HCT116 (cell line): ENCODE measurements at places on chromosomes 16 and 17.

DNA sequence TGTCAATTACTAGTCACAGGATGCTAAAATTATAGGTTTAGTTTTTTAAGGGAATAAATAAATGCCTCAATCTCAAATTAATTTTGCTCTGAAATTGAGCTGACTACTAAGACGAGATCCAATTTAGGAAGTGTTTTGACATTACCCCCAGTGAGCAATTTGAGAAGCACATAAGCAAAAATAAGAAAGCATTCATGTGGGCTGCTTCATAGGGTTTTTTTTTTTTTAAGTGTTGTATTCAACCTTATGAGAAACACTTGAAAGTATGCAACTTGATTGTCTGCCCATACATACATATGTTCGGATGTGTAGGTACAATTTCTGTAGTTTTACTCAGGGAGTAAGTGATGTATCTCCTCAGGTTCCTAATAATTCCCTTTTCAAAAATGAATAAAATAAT is 77.6 kb downstream of the PRKCA start:
- no peak for DNase-seq

DNA sequence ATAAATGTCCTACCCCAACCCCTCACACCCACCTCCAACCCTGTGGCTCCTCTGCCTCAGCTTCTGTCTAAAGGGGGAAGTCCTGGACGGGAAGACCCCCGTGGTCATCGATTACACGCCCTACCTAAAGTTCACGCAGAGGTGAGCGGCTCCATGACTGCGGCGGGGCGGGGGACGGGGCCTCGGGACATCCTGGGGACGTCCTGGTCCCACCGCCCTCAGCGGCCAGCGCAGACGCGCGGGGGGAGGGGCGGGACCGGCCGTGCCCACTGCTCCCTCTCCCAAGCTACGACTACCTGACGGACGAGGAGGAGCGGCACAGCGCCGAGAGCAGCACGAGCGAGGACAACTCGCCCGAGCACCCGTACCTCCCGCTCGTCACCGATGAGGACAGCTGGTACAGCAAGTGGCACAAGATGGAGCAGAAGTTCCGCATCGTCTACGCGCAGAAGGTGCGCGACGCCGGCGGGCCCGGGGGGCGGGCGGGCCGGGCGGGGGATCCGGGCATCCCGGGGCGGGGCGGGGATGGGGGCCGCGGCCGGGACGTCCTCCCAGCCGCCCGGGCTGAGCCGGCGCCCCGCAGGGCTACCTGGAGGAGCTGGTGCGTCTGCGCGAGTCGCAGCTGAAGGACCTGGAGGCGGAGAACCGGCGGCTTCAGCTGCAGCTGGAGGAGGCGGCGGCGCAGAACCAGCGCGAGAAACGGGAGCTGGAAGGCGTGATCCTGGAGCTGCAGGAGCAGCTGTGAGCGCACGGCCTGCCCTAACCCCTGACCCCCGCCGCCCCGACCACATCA is 6.7 kb downstream of the RUNDC3A start:
- DNase-seq = no peak

- DNase-seq = no peak
Observed at GRCh38 chr16:66587881-66588600, 8.8 kb downstream of the CMTM2 start.

- no peak for DNase-seq
Observed at GRCh38 chr17:65931246-65932149, 260.4 kb downstream of the CEP112 start.

- DNase-seq = no peak
Observed at GRCh38 chr17:75272848-75273184, 1.8 kb upstream of the MIF4GD start.

DNA sequence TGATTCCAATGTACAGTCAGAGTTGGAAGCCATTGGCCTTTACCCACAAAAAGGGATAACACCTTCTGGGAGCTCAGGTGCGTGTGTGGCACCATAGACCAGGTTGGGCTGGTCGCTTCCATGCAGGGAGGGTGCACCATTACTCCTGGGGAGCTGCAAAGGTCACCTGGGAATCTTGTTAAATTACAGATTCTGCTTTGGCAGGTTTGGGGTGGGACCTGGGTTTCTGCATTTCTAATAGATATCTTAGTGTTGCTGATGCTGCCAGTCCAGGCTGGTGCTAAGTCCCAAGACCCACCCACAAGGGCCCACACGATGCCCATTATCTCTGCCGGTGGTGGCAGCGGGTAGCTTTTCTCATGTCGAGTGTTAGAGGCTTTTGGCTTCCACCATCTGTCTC is 148.3 kb upstream of the CACNG5 start:
- DNase-seq = no peak

- DNase-seq = no peak
Observed at GRCh38 chr17:76405967-76406647, 21.7 kb downstream of the SPHK1 start.

DNA sequence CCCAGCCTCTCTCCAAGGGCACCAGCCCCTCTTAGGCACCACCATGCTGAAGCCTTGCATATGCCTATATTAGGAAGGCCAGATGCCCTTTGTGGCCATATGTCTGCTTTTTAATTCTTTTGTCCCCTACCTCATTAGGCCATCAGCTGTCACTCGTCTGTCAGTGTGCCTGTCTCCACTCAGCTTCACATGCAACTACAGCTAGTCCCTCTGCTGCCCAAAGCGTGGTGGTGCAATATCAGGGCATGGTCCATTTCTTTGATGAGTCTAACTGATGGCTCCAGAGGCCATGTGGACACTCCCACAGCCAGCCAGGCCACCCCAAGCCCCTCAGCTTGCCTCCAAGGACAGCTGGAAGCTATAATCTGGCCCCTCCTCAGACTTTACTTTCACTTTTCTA is 36.3 kb downstream of the MYO18A start:
- no peak for DNase-seq

GRCh38 chr17:44338702-44339101 is 6.4 kb upstream of the GRN start:
- DNase-seq = no peak

- DNase-seq = no peak
Observed at GRCh38 chr16:47034455-47034854, 61.0 kb upstream of the DNAJA2 start.

DNA sequence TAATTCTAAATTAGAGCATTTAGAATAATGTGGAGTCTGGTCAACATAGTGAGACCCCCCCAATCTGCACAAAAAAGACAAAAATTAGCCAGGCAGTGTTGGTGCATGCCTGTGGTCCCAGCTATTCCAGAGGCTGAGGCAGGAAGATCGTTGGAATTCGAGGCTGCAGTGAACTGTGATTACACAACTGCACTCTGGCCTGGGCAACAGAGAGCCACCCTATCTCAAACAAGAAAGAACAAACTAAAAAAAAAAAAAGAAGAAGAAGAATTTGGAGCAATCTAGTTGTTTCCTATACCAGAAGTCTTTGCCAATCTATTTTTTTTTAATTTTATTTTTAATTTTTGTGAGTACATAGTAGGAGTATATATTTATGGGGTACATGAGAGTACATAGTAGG is 6.0 kb downstream of the CETP start:
- DNase-seq = no peak

DNA sequence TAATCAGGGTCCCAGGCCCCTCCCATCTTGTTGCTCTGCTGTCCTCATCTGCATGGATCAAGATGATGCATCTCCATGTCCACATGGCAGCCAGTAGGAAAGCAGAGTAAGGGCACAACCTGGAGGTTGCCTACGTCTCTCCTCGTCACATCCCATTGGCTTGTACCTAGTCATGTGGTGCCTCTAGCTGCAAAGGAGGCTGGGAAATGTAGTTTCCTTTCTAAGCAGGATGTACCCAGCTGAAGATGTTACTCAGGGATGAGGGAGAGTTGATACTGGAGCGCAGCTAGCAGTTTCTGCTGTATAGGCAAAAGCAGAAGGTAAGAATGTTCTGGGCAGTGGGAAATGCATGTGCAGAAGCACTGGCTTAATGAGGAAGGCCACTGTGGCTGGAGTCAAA is 20.8 kb downstream of the ABCC1 start:
- DNase-seq = no peak

GRCh38 chr16:53672461-53672860 is 31.2 kb downstream of the RPGRIP1L start:
- no peak for DNase-seq
